Left kidney (tissue), 8 donors: ENCODE measurements at places on chromosomes 12 and 14.
A peak's percentile ranks its signal among the peaks of the same experiment; 100 is the strongest.

GRCh38 chr14:94904636-94905035, 134.7 kb upstream of the GSC start:
- no peak for DNase-seq

DNA sequence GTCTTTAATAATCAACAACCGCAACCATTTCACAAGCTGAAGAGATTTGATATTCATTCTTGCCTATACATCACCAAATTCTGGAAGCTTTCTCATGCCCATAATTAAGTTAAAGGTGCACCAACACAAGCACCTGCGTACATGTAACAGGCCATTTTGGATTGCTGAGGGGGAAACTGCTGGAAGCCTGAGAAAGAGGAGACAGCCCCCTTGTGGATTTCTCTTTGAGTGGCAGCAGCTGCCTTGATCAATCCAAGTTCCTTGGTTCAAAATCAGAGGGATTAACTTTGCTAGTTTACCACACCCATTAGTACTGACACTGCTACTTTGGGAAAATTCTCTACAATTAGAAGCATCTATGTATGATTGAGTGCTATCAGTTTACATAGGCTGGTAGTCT, 321.1 kb downstream of the NOVA1 start:
- no peak for DNase-seq

GRCh38 chr14:28704153-28704552, 62.4 kb upstream of the FOXG1 start:
- no peak for DNase-seq

DNA sequence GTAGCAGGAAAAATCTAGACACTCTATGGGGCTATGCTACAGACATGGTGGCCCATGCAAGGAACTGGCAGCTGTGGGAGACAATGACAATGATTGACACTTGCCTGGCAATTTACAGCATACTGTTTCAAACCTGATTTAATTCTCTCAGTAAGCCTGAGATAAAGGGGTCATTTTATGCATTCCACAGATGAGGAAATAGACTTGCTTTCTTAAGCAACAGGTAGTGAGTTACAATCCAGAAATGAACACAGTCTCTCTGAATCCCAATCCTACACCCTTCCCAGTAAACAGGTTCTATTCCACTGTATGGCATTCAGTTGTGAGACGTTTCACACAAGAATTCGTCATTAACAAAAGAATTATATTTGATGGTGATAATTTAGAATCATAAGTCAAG, 15.5 kb upstream of the PCNX1 start:
- DNase-seq, result no peak

DNA sequence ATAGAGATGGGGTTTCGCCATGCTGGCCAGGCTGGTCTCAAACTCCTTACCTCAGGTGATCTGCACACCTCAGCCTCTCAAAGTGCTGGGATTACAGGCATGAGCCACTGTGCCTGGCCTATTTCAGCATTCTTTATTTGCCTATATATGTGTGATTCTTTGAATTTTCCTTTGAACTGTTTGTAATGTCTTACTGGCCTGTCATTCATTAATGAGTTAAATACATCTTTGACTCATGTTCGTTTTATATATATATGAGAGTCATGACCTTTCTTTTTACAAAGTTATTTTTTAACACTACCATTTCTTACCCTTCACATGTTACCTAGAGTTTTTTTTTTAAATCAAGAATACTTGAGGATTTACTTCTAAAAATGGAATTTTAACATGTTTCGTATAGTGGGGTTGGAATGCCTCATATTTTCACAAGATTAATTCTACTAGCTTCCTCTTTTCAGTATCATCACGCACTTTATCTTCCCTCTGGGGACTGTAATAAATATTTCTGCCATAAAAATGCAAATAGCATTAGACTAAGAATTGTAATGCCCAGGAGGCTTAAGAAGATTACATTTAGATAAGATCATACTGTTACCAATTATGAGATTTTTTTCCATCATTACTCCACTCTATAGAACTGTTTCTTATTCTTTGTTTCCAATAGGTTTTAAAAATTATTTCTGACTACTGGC, 66.7 kb downstream of the NTN4 start:
- no peak for DNase-seq

GRCh38 chr12:1422604-1423315, 171.6 kb downstream of the FBXL14 start:
- DNase-seq, result no peak

DNA sequence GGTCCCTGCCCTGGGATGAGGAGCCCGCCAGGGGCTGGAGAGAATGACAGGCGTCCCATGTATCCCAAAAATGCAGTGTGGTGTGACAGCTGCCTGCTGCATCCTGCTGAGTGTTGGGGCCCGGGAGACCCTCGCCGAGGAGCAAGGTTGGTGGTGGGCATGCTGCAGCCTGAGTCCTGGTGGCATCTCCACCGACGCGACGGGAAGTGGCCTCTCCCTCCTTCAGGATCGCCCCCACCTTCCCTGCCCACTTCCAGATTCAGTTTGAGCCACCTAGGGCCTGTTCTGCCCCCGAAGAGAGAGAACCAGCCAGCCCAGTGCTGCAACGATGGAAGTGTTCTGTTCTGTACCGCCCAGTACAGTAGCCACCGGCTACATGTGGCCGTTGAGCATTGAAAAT, 70.1 kb downstream of the TSPAN9 start:
- no peak for DNase-seq

DNA sequence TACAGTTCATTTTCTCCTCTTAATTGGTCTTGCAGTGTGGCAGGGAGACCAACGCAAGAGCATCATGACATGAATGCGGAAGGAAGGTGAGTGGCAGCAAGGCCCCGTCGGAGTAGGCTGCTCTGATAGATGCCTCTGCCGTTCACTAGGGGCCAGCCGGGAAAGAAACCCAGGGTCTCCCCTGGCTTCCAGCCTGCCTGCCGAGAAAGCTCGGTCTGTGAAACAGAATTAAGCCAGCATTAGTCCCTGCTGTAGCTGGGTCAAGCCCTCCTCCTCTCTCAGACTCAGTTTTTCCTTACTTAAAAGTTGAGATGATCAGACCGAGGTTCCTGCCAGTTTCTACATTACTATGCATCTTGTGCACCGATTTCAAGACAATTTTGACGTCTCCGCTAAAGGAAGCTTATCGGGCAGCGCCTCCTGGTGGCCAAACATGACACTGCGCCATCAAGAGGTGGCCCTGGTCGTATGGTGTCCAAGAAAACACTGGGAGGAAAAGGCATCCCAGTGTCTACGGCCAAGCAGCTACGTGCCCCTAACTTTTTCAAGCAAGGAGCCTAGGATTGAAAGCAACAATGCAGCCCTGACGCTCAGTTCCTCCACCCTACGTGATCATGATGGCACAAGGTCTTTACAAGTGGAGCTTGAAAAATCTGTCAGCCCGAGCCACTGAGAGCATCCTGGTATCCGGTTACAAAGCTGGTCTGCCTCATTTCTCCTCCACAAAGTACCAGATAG, 131.6 kb downstream of the KSR2 start:
- DNase-seq, result peak; percentile 73

DNA sequence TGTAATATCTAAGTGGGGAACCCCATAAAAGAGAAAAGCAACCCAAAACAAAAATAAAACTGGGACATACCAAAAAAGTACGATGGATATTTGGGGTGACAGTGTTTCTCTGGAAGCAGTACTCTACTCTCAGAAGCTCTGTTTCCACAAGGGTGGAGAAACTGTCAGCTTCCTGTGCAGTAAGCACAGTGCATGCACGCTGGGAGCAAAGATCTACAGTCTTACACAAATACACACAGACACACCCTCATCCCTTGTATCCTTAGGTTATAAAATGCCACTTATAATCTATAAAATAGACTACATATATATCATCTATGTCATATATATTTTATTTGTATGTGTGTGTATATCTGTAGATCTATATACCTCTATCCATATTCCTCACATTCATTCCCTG, 225.8 kb upstream of the SOX5 start:
- no peak for DNase-seq

- DNase-seq, result no peak
Measured at GRCh38 chr12:22653791-22654190, 28.8 kb downstream of the ETNK1 start.

GRCh38 chr14:101506211-101506925, 54.9 kb upstream of the DIO3 start:
- DNase-seq, result no peak

DNA sequence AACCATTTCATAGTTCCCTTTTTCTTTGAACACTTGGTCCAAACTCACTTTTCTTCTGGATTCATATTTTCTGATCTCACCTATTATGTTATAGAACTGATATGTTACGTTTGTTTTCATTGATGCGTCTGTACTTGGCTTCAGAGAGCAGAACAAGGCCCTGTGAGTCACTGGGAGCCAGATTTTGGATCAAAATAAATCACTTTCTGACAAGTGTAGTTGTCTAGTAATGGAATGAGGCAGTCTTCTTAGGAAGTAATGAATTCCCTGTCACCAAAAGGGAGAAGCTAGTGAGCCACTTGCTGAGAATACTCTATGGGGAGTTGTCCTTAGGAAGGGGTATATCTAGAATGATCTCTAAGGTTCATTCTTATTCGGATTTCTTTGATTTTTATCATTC, 10.2 kb downstream of the BICD1 start:
- DNase-seq, result no peak

DNA sequence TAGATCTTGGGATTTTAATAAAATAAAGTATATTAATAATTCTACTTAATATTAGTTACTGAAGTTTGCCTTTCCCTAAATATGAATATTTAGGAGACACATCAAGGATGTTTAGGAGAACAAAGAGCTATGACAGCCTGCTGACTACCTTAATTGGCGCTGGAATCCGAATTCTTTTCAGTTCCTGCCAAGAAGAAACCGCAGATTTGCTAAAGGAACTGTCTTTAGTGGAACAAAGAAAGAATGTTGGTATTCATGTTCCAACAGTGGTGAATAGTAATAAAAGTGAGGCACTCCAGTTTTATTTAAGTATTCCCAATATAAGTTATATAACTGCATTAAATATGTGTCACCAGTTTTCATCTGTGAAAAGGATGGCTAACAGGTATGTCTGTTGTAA, 54.5 kb downstream of the MIS18BP1 start:
- DNase-seq, result no peak

- no peak for DNase-seq
Measured at GRCh38 chr14:101500681-101501080, 60.6 kb upstream of the DIO3 start.

GRCh38 chr14:99986396-99986795, 78.8 kb upstream of the EVL start:
- DNase-seq, result no peak

- peak; percentile 29 for DNase-seq
Measured at GRCh38 chr12:123363740-123364531, 711 bp downstream of the SBNO1 start.

DNA sequence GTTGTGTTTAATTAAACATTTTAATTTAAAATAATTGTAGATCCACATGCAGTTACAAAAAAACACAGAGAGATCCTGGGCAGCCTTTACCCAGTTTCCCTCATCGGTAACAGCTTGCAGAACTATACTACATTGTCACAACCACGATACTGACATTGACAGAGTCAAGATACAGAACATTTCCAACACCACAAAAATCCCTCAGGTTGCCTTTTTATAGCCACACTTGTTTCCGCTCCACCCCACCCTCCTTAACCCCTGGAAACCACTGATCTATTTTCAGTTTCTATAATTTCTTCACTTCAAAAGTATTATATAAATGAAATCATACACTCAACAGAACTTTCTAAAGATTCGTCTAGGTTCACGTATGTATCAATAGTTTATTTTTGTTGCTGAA, 458.8 kb upstream of the SOX5 start:
- no peak for DNase-seq

DNA sequence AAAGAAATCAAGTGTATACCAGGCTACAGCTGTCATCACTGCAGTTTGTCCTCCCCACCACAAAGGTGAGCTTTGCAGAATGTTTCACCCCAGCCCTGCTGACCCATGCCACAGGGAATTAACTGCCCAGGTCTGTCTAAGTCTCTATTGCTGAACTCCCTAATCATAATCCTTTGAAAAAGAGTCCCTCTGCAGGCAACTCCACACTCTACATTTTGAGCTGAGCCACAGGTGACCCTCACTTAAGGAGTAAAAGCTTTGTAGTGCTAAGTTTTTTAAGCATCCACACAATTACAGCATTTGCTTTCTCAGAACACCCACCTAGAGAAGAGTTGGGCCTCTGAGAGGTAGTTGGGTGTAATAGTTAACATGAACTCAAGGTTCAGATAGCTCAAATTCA, 90.0 kb downstream of the C12orf50 start:
- no peak for DNase-seq

DNA sequence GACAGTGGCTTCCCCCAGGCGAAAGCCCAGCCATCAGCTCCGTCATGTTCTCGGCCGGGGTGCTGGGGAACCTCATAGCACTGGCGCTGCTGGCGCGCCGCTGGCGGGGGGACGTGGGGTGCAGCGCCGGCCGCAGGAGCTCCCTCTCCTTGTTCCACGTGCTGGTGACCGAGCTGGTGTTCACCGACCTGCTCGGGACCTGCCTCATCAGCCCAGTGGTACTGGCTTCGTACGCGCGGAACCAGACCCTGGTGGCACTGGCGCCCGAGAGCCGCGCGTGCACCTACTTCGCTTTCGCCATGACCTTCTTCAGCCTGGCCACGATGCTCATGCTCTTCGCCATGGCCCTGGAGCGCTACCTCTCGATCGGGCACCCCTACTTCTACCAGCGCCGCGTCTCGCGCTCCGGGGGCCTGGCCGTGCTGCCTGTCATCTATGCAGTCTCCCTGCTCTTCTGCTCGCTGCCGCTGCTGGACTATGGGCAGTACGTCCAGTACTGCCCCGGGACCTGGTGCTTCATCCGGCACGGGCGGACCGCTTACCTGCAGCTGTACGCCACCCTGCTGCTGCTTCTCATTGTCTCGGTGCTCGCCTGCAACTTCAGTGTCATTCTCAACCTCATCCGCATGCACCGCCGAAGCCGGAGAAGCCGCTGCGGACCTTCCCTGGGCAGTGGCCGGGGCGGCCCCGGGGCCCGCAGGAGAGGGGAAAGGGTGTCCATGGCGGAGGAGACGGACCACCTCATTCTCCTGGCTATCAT, 663 bp downstream of the PTGER2 start:
- no peak for DNase-seq

GRCh38 chr12:1305791-1306500, 288.4 kb downstream of the FBXL14 start:
- DNase-seq, result no peak

DNA sequence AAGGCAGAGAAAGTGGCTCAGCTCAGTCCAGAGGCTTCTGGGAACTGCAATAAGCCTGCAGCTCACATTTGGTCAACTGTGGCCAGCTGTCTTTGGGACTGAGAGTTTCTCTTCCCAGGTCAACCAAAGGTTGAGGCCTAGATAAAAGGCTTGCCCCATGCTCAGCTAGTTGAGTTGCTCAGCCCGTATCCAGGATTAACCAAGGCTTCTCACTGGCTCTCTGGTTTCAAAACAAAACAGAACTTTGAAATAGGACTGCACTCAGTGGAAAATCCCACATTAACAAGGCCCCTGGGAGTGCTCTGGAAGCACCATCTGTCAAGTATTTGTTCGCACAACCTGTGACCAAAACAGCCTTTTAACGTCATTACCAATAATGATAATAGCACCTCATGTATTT, 40.3 kb upstream of the NUAK1 start:
- no peak for DNase-seq

DNA sequence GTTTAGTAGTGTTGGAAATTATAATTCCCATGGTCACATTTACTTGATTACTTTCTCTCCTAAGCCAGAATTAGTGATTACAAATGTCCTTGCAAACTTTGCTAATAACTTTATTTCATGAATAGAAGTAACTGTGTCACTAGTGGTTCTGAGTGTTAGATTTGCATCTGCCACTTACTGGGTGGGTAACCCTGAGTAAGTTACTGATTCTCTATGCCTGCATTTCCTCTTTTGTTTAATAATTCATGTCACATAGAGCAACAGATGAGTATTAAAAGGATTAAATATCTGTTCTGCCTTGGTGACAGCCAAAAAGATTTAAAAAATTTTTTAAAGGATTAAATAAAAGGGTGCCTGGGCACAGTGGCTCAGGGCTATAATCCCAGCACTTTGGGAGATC, 78.6 kb downstream of the BHLHE41 start:
- no peak for DNase-seq
